ENCODE measurements at places on chromosomes 5 and 9. TPM values are rescaled to one million over a fixed set of nuclear protein-coding genes. Genes with fewer than 3 reads are reported as not detected.

The SREK1IP1 gene
- total RNA-seq: 31.7 TPM

The GPX8 gene
- not detected for total RNA-seq

The TRPM3 gene
- not detected for total RNA-seq

The CSF1R gene
- 0.10 TPM for total RNA-seq

The TTC23L gene
- total RNA-seq: not detected

The SEMA6A gene
- 0.23 TPM for total RNA-seq

The CDC20B gene
- not detected for total RNA-seq

The CKMT2 gene
- total RNA-seq: not detected

The ENHO gene
- total RNA-seq: not detected

The UGT3A1 gene
- not detected for total RNA-seq

The EIF4EBP3 gene
- total RNA-seq: 16.1 TPM

The COL23A1 gene
- total RNA-seq: not detected

The MCIDAS gene
- total RNA-seq: 0.10 TPM

GRCh38 chr9:124363326-124364096 lies 51.7 kb downstream of the PSMB7 start:
- H3K27me3 ChIP-seq: no peaks in the 10 kb centered on the region
- peaks cover 30% of the 10 kb centered on the region for H3K4me1 ChIP-seq
- no peak for DNase-seq
- no peak overlapping the region for H3K4me3 ChIP-seq

- peaks cover 26% of the 10 kb centered on the region for H3K27me3 ChIP-seq
- H3K27ac ChIP-seq: no peak overlapping the region
- H3K4me1 ChIP-seq: no peaks in the 10 kb centered on the region
- DNase-seq: no peak
- no peaks in the 10 kb centered on the region for H3K36me3 ChIP-seq
- H3K4me3 ChIP-seq: no peak overlapping the region
Observed at GRCh38 chr9:15333376-15333881, 26.4 kb upstream of the TTC39B start.

DNA sequence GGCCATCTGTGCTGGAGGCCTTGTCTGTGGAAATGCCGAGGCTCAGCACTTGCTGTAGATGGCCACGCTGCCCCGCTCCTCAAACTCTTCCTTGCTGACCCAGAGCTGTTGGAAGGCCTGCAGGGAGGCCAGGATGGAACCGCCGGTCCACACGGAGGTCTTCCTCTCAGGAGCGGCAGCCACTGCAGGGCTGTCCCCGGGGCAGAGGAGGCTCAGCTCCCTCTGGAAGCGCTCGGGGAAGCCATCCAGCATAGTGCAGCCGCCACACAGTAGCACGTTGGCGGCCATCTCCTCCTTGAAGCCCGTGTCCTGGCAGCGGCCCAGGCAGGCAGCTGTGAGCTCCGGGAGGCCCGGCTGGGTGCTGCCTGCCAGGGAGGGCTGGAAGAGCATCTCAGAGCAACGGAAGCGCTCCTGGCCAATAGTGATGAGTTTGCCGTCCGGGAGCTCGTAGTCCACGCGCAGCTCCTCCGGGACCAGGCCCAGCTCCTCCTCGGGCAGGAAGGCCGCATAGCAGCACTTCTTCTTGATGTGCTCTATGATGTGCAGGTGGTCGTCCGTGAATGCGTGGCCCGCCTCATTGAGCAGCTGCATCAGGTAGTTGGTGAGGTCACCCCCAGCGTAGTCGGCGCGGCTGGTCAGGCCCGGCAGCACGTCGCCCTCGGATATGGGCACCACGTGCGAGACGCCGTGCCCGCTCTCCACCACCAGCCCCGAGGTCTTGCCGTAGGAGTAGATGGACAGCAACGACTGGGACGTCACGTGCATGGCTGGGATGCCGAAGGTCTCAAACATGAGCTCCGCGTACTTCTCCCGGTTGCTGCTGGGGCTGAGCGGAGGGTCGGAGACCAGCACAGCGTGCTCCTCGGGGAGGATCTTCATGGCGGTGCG lies 901 bp downstream of the ACTL7B start:
- no peak for DNase-seq
- peaks cover 5% of the 10 kb centered on the region for H3K4me1 ChIP-seq
- no peak overlapping the region for H3K27ac ChIP-seq

DNA sequence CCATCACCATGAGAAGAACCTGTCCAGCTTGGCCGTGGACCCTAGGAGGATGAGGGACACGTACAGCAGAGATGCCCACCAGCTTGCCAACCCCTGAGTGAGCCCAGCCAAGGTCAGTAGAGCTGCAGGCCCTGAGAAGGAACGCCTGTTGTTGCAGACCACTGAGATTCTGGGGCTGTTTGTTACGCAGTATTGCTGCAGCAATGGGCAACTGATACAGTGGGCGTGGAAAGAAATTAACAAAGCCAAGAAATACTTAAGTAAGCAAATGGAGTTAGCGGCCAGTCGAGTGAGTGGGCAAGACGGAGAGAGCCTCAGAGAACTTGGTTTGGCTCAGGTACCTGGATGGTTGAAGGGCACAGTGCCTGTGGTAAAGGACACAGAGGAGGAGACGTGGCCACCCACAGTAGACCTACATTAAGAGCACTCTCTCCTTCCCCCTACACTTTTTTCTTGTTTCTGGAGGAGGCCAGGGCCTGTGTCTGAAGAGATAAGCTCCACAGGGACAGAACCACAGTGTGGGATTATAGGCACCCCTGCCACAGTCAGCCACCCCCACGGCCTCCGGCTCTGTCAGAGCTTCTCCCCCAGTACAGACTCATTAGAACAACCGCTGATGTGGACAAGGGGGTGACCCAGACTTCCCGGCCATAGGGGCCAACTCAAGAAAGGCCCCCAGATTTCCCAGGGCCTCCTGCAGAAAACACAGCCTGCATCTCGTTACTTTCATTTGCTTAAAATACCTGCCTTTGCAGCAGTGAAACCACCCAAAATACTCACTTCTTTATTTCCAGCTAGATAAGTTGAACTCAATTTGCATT lies 40.1 kb upstream of the GRHPR start:
- H3K4me3 ChIP-seq: no peak overlapping the region
- H3K27me3 ChIP-seq: peaks cover 4% of the 10 kb centered on the region
- H3K27ac ChIP-seq: no peak overlapping the region

GRCh38 chr9:76198336-76198735 lies 195.9 kb downstream of the RFK start:
- H3K27ac ChIP-seq: no peak overlapping the region
- no peaks in the 10 kb centered on the region for H3K27me3 ChIP-seq
- no peaks in the 10 kb centered on the region for H3K4me1 ChIP-seq
- peaks cover under 1% of the 10 kb centered on the region for H3K36me3 ChIP-seq
- H3K4me3 ChIP-seq: no peak overlapping the region
- no peak for DNase-seq

DNA sequence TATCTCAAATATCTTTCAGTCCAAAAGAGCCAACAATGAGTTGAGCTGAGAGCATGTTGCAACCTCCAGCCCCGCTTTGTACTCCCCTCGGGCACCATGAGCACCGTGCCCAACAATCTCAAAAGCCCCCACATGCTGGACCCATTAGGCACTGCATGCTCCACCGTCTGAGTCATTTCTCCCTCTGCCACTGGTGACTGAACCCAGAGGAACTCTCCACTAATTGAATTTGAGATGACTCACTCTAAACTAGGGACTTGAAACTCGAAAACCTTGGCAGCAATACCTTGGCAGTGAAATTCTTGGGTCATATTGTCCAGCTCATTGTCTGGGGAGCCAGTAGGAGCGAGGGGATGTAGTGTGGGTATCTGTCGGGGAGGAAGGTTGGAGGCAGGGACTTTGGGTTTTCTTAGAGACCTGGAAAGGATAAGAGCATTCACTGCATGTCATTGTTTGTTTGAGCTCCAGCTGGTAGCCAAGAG lies 49.9 kb upstream of the SLIT3 start:
- no peaks in the 10 kb centered on the region for H3K4me1 ChIP-seq
- no peak overlapping the region for H3K27ac ChIP-seq
- H3K36me3 ChIP-seq: no peaks in the 10 kb centered on the region
- H3K4me3 ChIP-seq: no peak overlapping the region

GRCh38 chr9:108844856-108845255 lies 10.9 kb downstream of the ACTL7B start:
- no peaks in the 10 kb centered on the region for H3K27me3 ChIP-seq
- H3K36me3 ChIP-seq: no peaks in the 10 kb centered on the region
- peaks cover 12% of the 10 kb centered on the region for H3K4me1 ChIP-seq
- H3K27ac ChIP-seq: no peak overlapping the region
- no peak for DNase-seq

- peak overlapping the region; percentile 91 for H3K27ac ChIP-seq
- no peak for DNase-seq
- no peaks in the 10 kb centered on the region for H3K27me3 ChIP-seq
- peaks cover 15% of the 10 kb centered on the region for H3K36me3 ChIP-seq
- peaks cover 54% of the 10 kb centered on the region for H3K4me1 ChIP-seq
Observed at GRCh38 chr9:128276574-128277270, 646 bp downstream of the SWI5 start.

- DNase-seq: no peak
- no peak overlapping the region for H3K27ac ChIP-seq
- H3K4me1 ChIP-seq: peaks cover 5% of the 10 kb centered on the region
- peaks cover 4% of the 10 kb centered on the region for H3K27me3 ChIP-seq
- no peaks in the 10 kb centered on the region for H3K36me3 ChIP-seq
Observed at GRCh38 chr5:178057839-178058238, 55.5 kb upstream of the N4BP3 start.

- DNase-seq: no peak
- no peaks in the 10 kb centered on the region for H3K36me3 ChIP-seq
- no peak overlapping the region for H3K27ac ChIP-seq
- peaks cover 1% of the 10 kb centered on the region for H3K27me3 ChIP-seq
Observed at GRCh38 chr5:139141446-139142204, 56.5 kb downstream of the SIL1 start.

- H3K4me1 ChIP-seq: peaks cover 25% of the 10 kb centered on the region
- H3K36me3 ChIP-seq: peaks cover 39% of the 10 kb centered on the region
- no peak for DNase-seq
- no peaks in the 10 kb centered on the region for H3K27me3 ChIP-seq
- H3K27ac ChIP-seq: no peak overlapping the region
Observed at GRCh38 chr9:93121316-93122241, 12.5 kb downstream of the NINJ1 start.

DNA sequence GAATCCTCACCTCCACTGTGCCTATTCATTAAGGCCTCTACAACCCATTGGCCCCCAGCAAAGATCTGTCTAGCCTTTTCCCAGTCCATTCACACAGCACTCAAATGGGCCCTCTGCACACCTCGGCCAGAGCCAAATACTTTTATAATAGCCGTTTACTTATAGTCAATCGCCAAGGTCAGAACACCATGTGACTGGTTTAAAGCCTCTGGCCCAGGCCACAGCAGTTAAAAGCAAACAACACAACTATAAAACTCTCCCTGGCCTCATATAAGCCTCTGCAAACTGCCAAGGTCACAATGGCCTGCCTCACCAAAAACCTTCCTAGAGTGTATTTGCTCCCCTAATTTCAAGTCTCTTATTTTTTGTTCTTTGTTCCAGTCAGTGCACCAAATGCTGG lies 562.6 kb downstream of the CAAP1 start:
- H3K27ac ChIP-seq: no peak overlapping the region
- no peaks in the 10 kb centered on the region for H3K36me3 ChIP-seq
- DNase-seq: no peak

DNA sequence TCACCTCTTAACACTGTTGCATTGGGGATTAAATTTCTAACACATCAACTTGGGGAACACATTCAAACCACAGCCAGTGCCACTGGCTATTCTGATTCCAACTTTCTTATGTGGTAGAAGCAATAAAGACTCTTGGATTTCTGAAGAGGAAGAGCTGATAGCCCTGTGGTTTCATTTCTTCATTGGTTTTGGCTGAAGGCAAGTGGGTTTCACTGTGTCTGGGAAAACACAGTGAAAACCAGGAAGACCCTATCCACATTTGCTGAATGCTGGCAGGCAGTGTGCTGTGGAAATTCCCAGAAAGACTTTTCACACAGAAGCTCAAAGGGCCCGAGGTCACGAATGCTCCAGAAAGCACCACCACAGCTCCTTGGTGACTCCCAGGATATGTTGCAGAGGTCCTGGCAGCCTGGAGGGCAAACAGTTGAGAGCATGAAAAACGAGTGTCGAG lies 67.1 kb downstream of the DAPK1 start:
- H3K27me3 ChIP-seq: no peaks in the 10 kb centered on the region
- no peak overlapping the region for H3K4me3 ChIP-seq
- H3K27ac ChIP-seq: no peak overlapping the region
- no peaks in the 10 kb centered on the region for H3K4me1 ChIP-seq
- no peak for DNase-seq
- no peaks in the 10 kb centered on the region for H3K36me3 ChIP-seq

GRCh38 chr9:20135119-20135697 lies 346.4 kb upstream of the SLC24A2 start:
- H3K27ac ChIP-seq: no peak overlapping the region
- DNase-seq: no peak
- H3K4me3 ChIP-seq: no peak overlapping the region
- H3K27me3 ChIP-seq: peaks cover 2% of the 10 kb centered on the region
- H3K36me3 ChIP-seq: no peaks in the 10 kb centered on the region

GRCh38 chr5:33776151-33776660 lies 115.6 kb downstream of the ADAMTS12 start:
- DNase-seq: no peak
- no peak overlapping the region for H3K4me3 ChIP-seq
- H3K4me1 ChIP-seq: no peaks in the 10 kb centered on the region
- no peaks in the 10 kb centered on the region for H3K36me3 ChIP-seq
- H3K27ac ChIP-seq: no peak overlapping the region
- H3K27me3 ChIP-seq: no peaks in the 10 kb centered on the region

DNA sequence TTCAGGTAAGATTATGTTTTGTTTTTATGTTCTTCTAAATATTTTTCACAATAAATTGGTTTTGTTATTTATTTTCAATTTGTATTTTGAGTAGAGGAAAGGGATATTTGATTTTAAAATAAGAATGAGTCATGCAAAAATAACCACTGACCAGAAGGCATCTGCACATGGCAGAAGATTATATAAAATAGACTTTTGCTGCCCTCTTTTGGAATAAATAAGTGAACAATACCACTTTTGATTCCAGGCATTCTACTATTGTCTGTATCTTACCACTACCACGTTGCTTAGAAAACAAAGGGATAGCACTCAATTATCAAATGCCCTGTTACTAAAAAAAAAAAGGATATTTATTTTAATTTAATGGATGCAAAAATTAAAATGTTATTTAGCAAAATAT lies 227.3 kb upstream of the ITGA1 start:
- H3K27me3 ChIP-seq: peaks cover 8% of the 10 kb centered on the region
- H3K4me1 ChIP-seq: no peaks in the 10 kb centered on the region
- H3K4me3 ChIP-seq: no peak overlapping the region
- H3K27ac ChIP-seq: no peak overlapping the region

DNA sequence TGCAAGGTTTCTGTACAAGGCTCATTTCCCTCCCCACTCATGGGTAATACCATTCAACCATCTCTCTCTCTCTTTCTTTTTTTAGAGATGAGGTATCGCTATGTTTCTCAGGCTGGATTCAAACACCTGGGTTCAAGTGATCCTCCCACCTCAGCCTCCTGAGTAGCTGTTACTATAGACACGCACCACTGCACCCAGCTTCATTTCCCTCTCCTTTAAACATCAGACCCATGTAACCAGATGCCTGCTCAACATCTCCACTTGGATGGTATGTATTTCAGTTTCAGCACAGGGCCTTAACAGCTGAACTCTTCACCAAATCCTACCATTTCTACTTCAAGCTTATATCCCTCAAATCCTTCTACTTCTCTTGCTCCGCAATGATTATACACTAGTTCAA lies 117.4 kb downstream of the SSBP2 start:
- H3K4me3 ChIP-seq: no peak overlapping the region
- DNase-seq: no peak
- H3K27ac ChIP-seq: no peak overlapping the region
- peaks cover 3% of the 10 kb centered on the region for H3K4me1 ChIP-seq
- peaks cover 3% of the 10 kb centered on the region for H3K36me3 ChIP-seq

- no peaks in the 10 kb centered on the region for H3K27me3 ChIP-seq
- H3K4me1 ChIP-seq: no peaks in the 10 kb centered on the region
- no peak for DNase-seq
- H3K4me3 ChIP-seq: no peak overlapping the region
- H3K27ac ChIP-seq: no peak overlapping the region
Observed at GRCh38 chr5:106894964-106895363, 775.8 kb downstream of the EFNA5 start.

Data from activated T-helper 1 cell treated with anti-CD3 and anti-CD28 coated beads, Interleukin-12 subunit alpha, Interleukin-12 subunit beta, Interleukin-2, Interleukin-4 antibody, amounts not matched to agents 30 ng/mL and 10 ng/mL and 1 ng/mL, durations not matched to agents 14 hours and 24 hours and 36 hours (primary cell).